ENCODE measurements at places on chromosomes 3 and 15.

DNA sequence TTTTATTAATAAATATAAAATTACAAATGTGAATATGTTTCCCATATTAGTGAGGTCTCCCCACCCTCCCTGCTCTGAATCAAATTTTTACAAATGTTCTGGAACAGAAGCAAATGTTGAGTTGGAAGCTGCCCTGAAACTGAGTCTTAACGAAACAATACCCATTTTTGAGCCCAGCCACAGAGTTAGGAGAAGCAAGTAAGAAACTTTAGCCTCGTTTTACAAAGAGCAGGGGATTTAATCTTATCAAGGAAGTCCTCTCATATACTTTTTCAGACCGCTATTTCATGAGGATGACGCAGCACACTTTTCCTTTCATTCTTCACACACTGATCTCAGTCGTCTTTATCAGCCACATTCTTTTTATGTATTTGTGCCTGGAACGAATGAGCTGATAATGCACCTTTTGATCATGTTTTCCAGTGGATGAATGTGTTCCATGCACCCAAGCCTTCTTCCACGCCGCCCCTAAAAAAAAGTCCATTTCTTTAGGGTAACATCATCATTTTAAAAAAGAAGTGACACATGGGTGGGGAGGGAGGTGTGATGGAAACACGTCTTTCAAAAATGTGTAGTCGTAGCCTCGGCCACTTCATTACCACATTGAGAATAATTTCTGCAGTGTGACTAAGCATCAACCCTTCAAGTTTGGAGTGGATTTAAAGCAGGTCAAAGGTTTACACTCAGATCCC, 48.1 kb downstream of the SETMAR start:
- DNase-seq, result peak; percentile 14

DNA sequence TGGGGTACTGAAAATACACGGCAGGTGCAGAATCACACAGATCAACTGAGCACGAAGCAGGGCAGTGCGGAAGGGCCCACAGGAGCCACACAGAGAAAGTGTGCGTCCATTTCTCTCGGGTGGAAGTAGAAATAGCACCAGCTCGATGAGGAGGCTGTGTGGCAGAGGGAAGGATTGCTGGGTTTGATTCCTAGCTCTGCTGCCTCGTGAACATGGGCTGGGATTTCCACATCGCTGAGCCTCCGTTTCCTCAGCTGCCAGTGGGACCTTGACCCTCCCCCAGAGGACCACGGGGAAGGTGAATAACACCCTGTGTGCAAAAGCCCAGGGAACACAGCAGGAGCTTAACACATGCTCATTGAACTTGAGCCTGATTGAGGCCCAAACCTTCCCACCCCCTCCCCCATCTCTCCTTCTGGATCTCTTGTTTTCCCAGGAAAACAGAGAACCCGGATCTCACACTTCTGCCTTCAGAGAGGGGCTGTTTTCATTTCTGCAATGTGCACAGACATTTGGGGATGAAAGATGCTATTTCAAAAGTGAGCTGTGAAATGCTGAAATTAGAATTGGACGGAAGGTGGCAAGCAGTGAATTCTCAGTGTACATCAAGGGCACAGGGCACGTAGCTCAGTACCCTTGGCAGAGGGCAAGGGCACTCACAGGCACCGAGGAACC, 38.4 kb downstream of the ABTB1 start:
- no peak for DNase-seq

DNA sequence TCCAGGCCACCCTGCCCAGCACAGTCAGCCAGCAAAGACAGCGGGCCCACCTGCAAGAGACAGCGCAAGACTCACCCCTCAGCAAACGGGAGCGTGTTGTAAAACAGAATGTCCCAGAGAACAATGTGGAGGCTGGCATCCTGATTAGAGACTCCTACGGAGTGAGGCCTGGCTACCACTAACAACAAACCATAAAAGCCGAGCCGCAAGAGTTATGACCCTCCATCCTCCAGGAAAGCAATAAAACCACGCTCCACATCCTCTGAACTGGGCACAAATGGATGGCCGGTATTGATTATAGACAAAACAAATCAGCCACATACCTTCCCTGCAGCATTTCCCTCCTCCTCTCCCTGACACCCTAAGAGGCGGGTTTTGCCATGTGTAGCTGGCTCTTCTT, 75.8 kb upstream of the LIPC start:
- no peak for DNase-seq

DNA sequence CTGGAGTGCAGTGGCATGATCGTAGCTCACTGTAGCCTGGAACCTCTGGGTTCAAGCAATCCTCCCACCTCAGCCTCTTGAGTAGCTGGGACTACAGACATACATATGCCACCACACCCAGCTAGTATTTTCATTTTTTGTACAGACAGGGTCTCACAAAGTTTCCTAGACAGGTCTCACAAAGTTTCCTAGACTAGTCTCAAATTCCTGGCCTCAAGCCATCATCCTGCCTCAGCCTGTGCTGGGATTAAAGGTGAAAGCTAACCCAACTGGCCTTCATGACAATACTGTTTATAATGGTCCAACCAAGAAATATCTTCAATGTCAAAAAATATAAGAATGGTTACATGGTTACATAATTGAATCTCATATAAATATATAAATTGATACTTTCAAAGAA, 24.0 kb downstream of the GPR176 start:
- DNase-seq, result no peak

DNA sequence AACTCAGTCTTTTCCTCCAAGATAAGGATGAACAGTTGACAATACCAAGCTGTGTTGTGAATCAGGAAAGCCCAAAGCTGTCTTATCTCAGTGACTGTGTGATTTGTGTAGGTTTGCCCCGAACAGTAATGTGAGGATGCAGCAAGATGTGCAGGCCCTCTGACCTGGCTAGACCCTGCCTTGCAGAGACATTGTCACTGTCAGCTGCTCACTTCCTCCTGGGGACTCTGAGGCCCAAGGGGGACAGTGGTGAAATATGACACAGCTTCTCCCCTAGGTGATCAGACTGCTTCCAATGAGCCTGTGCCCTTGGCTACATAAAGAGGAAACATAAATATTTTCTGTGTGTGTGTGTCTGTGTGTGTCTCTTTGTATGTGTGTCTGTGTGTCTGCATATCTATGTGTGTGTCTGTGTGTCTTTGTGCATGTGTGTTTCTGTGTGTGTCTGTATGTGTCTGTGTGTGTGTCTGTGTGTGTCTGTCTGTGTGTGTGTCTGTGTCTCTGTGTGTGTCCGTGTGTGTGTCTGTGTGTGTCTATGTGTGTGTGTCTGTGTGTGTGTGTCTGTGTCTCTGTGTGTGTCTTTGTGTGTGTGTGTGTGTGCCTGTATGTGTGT, 21.7 kb downstream of the LRRK1 start:
- DNase-seq, result peak; percentile 94

- no peak for DNase-seq
Observed at GRCh38 chr3:126745760-126746394, 41.8 kb downstream of the CHCHD6 start.

DNA sequence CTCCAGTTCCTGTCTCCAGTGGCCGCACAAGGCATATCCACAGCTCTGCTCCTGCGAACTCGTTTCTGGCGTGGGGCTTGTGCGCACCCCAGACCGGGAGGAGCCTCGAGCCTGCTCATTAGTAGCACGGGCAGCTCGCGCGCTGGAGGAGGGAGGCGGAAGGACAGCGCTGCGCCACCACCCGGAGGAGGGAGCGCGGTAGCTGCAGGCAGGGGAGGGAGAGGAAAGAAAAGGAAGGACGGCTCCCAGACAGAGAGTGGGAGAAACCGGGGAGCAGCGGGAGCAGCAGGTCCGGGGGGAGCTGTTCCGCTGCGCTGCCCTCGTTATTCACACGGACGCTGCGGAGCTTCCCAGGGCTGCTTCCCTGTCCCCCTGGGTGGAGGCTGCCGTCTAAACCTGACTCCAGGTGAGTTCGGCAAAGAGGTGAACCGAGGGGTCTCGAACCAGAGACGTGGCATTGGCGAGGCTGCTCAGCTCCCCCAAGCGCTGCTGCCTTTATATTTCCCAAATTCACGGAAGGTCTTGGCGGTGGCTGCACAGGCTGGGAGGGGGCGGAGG, 121.3 kb upstream of the ZNF717 start:
- DNase-seq, result no peak

GRCh38 chr3:177035676-177036075, 161.6 kb downstream of the TBL1XR1 start:
- no peak for DNase-seq

- DNase-seq, result no peak
Observed at GRCh38 chr15:96344706-96345559, 14.4 kb downstream of the NR2F2 start.

GRCh38 chr15:86255247-86255646, 175.6 kb downstream of the AGBL1 start:
- DNase-seq, result no peak

- DNase-seq, result no peak
Observed at GRCh38 chr15:52480990-52481389, 47.7 kb downstream of the MYO5A start.

DNA sequence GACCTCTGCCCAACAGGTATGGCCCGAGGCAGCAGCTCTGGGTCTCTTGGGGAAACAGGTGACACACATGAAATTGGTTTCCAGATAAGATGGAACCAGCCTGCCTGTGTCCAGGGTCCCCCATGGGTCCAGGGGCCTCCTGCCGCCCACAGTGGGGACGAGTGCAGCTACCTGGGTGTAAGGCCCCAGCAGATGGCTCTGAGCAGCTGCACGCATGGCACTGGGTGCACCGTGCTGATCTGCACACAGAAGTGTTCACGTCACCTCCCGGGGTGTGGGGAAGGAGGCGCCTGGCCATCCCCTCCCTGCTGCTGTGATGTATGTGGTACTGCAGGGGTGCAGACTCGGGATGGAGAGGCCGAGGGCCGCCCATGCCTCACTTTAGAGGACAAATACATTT, 63.6 kb downstream of the NIPA2 start:
- no peak for DNase-seq

- no peak for DNase-seq
Observed at GRCh38 chr15:72796210-72796514, 12.6 kb upstream of the ADPGK start.

GRCh38 chr15:79798311-79798710, 98.5 kb downstream of the MTHFS start:
- DNase-seq, result peak; percentile 19

- DNase-seq, result no peak
Observed at GRCh38 chr15:100528833-100529428, at the start of gene CERS3. TSS of gene CERS3 (minus strand) at chr15:100528950. CDS start at chr15:100501849, 27,101 bp downstream.

- DNase-seq, result no peak
Observed at GRCh38 chr3:76827701-76828226, 212.1 kb upstream of the ROBO2 start.

GRCh38 chr3:67688231-67688630, 33.8 kb upstream of the SUCLG2 start:
- DNase-seq, result no peak

DNA sequence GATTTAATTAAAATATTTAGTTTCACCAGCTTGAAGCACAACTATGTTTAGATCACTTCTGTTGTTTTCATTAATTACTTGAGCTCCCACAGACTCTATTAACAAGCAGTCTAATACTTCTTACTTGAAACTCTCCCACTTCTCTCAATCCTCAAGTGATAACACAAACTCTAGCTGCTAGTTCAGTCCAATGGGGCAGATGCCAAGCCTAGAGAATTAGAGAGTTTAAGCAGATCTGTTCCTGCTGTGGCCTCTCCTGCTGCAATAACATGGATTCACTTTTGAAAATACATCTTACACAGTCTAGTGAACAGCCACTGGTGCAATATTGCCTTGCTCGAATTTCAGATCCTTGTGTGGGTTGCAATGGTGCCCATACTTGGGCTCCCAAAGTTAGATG, 566.4 kb upstream of the SGO1 start:
- no peak for DNase-seq

DNA sequence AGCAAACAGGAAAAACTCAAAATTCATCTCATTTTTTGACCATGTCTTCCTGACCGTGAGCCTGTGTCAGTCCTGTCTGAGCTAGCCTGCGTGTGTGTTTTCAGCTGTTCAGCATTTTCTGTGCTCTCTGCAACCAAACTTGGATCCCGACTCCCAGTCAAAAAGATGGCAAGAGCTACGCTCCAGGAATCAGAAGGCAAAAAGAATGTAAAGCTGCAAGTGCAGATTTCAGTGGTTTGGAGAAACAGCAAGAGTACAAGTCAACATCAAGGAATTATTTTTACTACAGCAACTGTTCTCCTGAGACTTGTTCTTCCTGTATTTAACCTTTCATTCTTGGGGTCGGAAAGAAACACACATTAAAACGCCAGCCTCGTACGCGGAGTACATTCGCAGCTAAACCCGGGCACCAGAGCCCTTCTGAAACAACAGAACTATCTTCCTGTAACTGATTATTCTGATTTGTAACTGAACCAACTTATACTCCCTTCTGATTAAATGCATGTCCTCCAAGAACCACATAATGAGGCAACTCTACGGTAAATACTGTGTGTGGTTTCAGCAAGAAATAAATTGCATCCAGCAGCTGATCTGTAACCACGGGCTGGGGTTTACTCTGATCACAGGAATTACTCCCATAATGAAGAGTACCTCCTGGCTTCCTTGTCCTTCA, 107.4 kb downstream of the LRIG1 start:
- no peak for DNase-seq

DNA sequence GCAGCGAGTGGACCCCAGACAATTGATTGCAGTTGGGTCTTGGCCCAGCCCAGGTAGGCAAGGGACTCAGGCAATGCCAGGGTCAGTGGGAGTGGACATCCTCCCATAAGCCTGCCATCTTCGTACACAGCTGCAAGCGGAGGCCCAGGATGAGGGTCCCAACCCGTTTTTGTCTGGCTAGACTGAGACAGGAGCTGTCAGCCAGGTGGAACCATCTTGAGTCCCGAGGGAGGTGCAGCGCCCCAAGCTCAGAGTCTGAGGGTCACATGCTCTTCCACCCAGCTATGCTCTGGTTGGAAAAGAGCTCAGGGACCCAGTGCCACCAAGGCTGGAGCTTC, 22.6 kb upstream of the IP6K2 start:
- no peak for DNase-seq

GRCh38 chr15:75107908-75108838, 84.8 kb downstream of the PPCDC start:
- DNase-seq, result peak; percentile 97

GRCh38 chr3:14570864-14571263, 30.7 kb upstream of the GRIP2 start:
- peak; percentile 49 for DNase-seq

GRCh38 chr15:42135351-42135750, 21.1 kb downstream of the PLA2G4F start:
- no peak for DNase-seq

DNA sequence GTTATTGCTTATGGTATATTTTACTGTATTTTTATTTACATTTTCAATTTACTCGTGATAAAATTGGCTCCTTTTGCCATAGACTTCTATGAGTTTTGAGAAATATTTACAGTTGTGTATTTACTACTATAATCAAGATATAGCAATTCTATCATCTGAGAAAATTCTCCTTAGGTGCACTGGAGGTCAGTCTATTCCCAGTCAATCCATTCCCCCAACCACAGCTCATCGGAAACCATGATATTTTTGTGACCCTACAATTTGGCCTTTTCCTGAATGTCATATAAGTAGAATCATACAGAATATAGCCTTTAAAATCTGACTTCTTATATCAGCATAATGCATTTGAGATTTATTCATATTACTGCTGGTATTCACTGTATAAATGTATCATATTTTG, 114.7 kb upstream of the LRTM1 start:
- no peak for DNase-seq

GRCh38 chr15:50355619-50355905, 564 bp upstream of the GABPB1 start:
- no peak for DNase-seq
